ENCODE measurements at places on chromosomes 3 and 15.

DNA sequence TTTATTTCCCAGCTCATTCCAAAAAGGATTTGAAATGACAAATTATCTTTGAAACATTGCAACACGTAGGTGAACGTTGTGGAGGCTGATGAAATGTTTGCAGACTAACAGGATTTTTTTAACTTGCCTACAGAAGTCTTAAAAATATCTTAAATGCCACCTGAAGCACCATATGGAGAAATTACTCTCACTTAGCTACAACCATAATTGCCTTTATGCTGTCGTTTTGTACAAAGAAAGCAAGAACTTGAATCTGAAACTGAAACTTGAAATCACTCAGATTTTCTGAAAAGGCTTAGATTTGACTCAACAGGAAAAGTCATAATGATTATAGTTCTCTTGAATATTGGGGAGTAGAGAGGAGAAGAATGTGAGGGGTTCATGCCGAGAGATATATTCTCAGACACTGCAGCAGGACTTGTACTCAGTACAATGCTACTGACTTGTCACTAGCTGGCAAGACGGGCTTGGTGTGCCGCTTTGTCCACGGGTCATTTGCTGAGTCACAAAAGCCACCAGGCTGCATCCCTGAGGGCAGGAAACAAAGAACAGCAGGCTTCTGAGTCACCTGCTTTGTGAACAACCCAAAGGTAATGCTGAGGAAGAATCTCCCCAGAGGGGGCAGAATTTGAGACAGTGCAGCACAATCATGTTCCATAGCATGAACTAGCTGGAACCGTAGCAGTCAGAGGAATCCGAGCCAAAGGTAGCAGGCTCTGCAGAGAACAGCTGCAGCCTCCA is 7.1 kb upstream of the FMN1 start:
- peak; percentile 39 for DNase-seq

- DNase-seq: no peak
These were observed 45.6 kb downstream of the ABTB1 start for GRCh38 chr3:127718245-127718915.

- no peak for DNase-seq
These were observed 26.9 kb upstream of the THRB start for GRCh38 chr3:24521420-24522145.

DNA sequence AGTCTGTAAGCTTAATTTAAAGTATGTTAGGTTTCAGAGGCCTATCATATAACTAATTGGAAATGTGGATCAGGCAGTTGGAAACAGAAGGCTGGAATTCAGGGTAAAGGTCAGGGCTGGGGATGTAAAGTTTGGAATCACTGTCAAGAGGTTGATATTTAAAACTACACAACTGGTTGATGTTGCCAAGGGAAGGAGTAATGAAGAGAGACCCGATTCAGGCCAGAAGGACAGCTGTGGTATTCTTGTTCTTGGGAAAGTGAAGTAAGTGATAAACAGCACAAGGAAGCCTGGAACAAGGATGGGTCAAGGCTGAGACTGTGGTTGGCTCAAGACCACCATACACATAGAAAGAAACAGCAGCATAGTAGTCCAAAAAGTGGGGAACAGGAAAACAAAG is 654.2 kb downstream of the NTRK3 start:
- DNase-seq: no peak

DNA sequence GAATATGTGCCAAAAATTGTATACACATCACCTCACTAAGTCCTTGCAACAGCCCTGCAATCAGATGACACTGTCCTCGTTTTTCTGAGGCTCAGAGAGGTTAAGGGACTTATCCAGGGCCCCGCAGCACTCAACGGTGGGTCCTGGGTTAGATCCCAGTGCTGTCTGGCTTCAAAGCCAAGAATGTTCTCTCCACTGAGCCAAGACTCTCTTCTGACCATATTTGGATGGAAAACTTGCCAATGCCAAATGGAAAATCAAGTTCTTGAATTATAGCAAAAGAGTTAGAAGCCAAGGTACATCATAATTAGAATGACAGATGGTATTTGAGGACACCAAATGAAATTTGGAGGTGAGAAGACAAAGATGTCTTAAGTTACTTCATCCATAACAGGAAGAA is 75.9 kb downstream of the NCEH1 start:
- DNase-seq: no peak

- no peak for DNase-seq
These were observed 181.7 kb upstream of the SNTN start for GRCh38 chr3:63470745-63471144.

DNA sequence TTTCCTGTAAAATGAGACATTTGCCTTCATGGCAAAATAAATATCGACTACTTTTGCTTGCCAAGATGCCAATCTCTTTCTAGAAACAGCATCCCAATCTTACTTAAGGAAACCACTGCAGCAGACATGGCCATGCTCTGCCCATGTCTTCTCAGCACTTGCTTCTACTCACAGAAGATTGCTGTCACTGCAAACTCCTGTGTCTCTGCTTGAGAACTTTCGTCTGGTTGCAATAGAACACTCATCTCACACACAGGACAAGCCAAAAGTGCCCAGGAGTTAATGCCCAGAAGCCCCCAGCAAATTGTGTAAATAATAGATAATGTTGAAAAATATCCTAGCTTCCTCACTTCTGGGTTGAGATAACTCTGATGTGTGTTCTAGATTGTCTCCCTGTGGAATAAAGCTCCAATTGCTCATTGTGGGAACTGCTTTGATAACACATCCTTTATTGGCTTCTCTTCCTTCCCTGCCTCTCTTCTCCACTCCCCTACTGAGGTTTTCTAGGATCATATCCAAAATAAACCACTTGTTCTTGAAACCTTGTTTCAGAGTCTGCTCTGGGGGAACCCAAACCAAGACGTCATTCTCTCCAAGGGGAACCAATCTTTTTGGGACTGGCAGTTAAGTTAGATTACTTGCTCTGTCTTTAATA is 156.3 kb upstream of the STRIT1 start:
- no peak for DNase-seq

DNA sequence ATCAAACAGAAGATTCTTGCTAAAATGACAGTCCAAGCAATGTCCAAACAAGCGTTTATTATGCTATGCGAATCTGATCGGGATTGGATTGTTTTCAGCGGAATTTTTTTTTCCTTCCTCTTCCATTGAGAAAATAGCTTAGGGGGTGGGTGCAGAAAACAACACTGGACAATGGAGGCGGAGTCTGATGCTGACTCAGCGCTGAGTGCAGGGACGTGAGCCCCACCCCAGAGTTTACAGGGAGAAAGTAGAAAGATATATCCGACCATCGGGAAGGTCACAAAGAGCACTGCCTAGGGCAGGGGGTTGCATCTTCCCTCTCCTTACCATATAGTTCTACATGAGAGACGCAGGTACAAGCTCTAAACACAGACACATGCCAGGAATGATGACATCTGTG is 117.0 kb downstream of the FOXP1 start:
- DNase-seq: no peak

- no peak for DNase-seq
These were observed 7.4 kb upstream of the CCDC33 start for GRCh38 chr15:74228723-74229081.

- no peak for DNase-seq
These were observed 56.8 kb upstream of the TPM1 start for GRCh38 chr15:62985768-62986167.

- DNase-seq: no peak
These were observed 2.8 kb upstream of the ILDR1 start for GRCh38 chr3:122024800-122025199.

- DNase-seq: no peak
These were observed 1.5 kb downstream of the FSTL1 start for GRCh38 chr3:120449251-120449650.

DNA sequence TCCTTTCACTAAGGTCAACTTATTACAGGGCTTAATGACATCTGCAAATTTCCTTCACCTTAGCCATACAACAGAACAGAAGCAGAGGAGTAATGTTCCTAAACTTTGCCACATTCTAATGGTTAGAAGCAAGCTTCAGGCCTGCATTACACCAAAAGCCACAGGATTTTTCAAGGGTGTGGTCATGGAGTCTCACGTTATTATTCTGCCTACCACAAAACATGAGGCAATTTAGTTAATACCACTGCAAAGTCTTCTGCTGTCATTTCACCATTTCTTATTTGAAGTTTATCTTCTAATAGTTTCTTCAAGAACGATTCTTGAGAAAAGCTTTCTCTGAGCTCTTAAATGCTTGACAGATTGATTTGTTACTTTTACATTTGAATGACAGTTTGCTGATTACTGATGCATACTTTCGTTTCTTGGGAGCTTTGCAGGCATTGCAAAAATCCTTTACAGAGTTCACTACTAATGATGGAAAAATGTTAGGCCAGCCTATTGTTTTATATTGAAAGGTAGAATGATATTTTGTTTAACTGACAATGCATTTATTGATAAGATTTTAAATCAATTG is 1257.1 kb downstream of the NSUN3 start:
- DNase-seq: no peak

DNA sequence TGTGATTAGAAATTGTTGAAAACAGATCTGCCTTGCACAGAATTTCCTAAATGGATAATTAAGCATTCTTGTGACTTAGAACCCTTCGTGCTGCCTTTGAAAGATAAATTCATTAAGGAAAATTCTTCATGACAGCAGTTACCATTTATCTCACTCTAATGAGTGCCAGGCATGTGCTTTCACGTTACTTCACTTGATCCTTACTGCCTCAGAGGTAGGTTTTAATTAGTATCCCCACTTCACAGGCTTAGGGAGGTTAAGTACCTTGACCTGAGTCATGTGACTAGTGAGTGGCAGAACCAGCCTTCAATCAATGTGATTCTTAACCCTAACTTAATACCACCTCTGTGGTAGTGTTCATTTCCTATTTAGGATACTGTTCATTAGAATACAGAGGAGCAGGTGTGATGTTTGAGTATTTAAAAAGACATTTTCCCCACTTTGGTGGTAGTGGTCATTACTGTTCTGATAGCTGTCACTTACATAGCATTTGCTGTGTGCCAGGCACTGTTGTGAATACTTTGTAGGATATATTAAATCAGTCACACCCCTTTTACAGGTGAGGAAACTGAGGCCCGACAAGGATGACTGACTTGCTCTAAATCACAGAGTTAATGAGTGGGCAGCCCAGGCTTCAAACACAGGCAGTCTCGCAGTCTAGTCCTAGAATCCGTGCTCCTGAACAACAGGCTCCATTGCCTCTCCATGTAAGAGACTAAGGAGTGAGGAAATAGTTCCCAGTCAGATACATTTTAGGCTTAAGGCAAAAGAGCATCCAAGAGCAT is 57.9 kb downstream of the RLBP1 start:
- no peak for DNase-seq

GRCh38 chr3:107413264-107413663 is 36.0 kb downstream of the CCDC54 start:
- DNase-seq: no peak

DNA sequence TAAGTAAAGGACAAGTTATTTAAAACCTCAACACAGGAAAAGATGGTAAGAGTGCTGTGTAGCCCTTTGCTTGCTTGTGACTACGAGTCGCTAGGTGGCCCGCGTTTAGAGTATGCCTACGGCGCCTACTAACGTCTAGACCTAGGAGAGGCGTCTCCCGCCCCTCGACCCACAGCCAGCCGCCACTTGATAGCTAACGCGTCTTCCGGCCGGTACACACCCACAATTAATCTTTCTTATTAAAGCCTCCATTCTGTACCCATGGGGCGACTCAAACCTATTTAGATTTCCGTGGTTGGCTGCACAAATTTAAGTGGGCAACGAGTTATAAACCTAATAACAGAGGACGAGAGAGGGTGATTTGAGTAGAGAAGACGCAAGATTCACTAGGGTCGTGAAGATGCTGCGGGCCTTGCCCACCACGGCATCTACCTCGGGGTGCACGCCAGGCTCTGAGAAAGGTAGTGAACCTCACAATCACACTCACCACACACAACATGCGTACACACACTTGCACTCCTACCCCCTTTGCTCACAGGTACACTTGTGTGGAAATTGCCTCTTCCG is 12.0 kb downstream of the SOX2 start:
- no peak for DNase-seq

DNA sequence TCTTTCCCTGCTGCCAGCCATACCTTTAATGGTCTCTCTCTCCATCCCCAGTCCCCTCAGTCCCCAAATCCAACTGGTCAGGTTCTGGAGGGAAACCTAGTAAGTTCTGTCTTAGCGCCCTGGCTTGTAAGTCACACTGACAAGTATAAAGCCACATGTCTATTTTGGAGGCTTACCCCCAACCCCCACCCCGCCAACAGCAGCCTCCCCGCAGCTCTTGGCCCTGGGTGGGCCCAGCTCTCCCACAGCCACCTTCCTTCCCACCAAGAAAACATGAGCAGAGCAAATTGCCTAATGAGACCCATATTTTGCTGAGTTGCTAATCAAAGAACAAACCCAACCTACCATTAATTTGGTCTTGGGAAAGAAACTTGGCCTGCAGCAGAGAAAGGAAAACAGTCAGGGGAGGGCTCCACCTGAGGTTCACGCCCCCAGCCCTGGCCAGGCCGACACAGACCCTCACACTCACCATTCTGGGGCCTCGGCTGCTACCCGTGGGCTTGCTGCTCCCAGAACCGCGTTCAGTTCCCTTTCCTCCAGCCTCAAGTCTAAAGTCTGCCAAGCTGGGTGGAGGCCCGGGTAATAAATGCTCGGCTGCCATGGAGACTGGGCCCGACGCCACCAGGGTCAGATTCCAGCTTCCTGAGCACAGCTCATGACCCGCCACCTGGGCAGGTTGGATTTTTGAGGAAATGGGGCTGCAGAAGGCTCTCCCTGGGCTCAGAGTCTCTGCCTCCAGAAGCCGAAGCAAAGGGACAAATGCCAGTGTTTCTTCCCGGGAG is at the start of gene CALML4:
Gene CALML4 (minus strand): TSS at position 557 of the 782 bp plus-strand sequence. CDS start 85 bp downstream, at position 472.
- DNase-seq: no peak

GRCh38 chr3:45944830-45945620 is 1.8 kb downstream of the CXCR6 start:
- DNase-seq: no peak

DNA sequence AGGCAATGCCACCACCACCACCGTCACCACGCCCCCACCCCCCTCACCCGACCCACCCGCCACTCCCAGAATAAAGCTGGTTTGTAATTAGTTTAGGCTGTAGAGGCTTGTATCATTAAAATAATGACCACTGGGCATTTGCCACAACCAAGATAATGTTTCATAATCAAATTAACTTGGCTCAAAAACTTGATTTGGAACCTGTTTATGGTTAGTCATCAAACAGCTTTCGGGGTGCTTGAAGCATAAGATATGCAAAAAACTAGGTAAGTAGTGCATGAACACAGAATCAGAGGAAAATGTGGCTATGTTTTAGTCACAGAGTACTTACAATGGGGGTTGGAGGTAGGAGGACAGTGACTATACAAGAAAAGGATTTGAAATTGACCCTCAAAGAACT is 115.1 kb downstream of the FHIT start:
- no peak for DNase-seq

Data from NCI-H2081 treated with DMSO at 0.1 percent for 48 hours (cell line).